A549 (cell line): ENCODE measurements at places on chromosomes 3 and 15.

DNA sequence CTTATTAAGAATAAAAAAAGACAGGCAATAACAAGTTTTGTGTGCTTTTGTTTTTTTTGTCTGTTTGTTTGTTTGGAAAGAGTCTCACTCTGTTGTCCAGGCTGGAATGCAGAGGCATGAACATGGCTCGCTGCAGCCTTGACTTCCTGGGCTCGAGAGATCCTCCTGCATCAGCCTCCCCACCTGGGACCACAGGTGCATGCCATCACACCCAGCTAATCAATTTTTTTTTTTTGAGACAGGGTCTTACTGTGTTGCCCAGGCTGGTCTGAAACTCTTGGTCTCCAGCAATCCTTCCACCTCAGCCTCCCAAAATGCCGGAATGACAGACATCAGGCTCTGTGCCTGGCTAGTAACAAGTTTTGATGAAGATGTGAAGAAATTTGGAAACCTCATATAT lies 73.1 kb upstream of the GCNT3 start:
- no peak for DNase-seq

DNA sequence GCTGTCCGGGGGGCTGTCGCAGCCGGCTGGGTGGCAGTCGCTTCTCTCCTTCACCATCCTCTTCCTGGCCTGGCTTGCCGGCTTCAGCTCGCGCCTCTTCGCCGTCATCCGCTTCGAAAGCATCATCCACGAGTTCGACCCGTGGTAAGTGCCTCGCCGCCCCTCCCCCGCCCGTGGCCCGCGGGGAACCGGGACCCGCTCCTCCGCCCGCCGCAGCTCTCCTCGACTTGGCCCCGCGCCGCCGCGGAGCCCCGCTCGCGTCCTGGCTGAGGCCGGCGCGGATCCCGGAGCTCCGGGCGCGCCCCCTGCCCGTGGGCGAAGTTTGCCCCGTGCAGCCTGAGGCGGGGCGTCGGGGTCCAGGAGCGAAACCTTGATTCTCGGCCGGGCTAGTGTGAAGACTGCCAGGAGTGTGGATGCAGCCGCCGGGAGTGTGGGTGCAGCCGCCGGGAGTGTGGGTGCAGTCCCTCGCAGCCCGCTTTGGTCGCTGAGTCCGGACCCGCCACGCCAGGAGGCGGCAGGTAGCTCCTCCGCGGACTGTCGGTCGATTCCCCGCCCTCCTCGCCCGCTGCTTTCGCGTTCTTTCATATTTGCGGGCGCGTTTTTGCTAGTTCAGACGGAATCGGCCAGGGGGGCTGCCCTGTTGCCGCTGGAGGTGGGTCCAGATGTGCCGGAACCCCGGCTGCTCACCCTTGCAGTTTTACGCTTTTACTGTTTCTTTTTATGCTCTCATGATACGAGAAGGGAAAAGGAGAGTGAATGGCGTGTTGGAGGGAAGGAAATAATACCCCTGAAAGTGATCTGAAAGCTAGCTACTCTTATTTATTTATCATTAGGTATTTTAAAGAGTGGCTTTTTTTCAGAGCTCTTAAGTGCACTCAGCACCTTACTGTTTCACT lies 692 bp downstream of the STT3B start:
- peak; percentile 29 for DNase-seq

DNA sequence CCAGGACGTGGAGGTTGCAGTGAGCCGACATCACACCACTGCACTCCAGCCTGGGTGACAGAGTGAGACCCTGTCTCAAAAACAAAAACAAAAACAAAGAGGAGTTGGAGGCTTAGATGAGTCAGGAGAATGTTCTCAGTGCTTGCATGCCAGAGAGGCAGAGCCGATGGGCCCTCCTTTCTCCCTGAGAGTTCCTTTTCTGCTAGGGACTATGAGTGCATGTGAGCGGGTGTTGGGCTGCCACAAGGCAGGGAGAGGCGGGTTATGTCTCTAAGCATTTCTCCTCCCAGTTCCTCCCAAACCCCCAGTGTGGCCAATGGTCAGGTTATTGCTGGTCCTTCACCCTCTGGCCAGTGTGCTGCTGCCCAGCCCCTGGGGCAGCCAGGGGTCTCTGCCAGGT lies 45.1 kb downstream of the RTP1 start:
- DNase-seq: no peak

GRCh38 chr15:64739577-64740143 lies 35.7 kb downstream of the RBPMS2 start:
- DNase-seq: no peak

DNA sequence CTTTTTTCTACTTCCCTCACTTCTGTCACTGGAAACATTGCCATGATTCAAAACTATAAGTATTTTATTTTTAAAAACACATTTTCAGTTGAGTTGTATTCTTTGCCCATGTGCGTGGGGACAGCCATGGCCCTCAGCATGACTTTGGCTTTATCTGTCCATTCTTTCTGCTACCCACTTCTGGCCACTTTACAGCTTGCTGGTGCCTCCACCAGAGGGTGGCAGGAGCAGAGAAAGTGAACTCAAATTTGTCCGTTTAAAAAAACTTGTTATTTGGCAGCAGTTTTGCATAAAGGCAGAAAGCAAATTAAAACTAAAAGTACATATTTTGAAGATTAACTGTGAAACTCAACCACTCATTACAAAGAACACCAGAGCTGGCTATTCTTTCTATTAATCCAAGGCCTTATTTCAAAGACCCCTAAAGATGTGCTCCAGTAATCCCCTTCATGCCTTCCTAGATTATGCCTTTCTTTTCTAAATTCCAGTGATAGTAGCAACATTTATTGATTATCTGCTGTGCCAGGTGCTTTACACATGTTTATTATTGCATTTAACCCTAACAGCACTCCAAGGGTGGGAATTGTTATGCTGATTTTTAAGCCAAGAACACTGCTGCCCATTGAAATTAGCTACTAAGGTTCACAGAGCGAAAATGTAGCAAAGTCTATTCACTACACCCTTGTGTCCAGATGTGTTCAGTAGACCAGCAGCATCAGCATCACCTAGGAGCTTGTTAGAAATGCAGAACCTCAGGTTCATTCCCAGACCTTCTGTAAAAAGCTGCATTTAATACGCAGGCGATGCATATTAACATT lies 134.8 kb downstream of the THRB start:
- no peak for DNase-seq

GRCh38 chr3:192917028-192917403 lies 640 bp downstream of the MB21D2 start:
- DNase-seq: no peak

DNA sequence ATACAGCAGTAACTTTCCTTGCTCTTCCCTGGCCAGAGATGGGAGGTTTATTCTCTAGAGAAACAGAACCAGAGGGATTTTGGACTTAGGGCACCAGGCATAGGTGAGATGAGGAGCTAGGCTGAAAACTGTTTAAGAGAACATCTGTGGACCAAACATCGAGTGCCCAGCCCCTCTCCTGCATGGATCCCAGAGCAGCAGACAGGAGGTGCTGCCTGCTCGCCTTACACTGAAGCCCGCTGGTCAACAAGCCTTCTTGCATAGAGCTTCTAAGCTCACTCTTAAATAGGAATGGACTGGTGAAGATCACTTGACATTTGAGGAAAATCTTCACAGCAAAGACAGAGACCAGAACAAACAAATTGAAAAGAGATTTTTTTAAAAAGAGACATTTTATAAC lies 41.2 kb downstream of the PARP15 start:
- DNase-seq: no peak

DNA sequence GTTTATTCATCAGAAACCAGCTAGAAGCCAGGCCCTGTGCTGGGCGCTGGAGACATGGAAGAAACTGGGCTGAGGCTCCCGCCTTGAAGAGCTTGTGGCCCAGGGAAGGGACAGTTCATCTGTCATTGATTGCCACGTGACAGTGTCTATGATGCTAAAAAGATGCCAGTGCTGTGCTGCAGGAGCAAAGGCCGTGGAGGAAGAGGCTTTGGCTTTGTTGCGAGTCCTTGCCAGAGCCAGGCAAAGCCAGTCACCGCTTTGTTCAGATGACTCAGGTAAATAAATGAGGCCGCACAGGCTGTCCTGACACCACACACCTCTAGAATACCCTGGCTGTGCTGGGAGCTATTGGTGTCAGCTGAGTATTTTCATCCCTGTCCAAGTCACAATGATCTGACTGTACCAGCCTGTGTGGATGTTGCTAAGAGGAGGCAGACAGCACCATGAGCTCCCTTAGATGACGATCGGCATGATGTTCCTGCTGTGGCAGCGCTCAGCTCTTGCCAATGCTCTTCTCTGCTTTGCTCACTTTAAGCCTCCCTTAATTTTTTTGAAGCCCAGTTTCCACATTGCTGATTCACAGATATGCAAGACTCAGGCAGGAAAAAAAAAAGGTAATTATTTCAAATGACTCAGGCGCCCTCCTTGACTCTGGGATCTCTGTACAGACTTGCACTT lies 77.5 kb downstream of the CCNL1 start:
- DNase-seq: no peak

GRCh38 chr15:83053151-83053550 lies 13.9 kb downstream of the BTBD1 start:
- DNase-seq: no peak

- DNase-seq: no peak
Measured at GRCh38 chr3:154250291-154250690, 74.0 kb downstream of the DHX36 start.

- no peak for DNase-seq
Measured at GRCh38 chr15:49075881-49076280, 29.6 kb upstream of the SECISBP2L start.

GRCh38 chr3:114308830-114309229 lies 15.0 kb downstream of the TIGIT start:
- DNase-seq: no peak

DNA sequence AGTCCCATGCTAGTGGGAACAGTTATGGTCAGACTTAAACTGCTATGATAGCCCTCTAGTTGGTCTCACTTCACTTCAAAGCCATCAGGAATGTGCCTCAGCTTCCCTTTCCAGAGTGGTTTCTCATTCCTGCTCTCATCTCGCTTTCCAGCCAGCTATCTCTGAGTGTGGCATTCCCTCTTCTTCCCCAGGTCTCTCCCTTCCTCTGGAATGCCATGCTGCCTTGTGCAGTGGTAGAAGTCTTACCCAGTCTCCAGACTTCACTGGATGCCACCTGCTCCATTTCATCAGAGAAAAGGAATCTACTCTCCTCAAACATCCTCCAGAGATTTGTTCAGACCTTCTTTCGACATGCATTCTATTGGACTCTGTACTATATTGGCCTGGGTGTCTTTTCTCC lies 83.0 kb downstream of the AGBL1 start:
- no peak for DNase-seq

GRCh38 chr15:67199881-67200763 lies 54.3 kb downstream of the AAGAB start:
- DNase-seq: no peak

- DNase-seq: no peak
Measured at GRCh38 chr15:69601711-69602504, 149.3 kb downstream of the RPLP1 start.

DNA sequence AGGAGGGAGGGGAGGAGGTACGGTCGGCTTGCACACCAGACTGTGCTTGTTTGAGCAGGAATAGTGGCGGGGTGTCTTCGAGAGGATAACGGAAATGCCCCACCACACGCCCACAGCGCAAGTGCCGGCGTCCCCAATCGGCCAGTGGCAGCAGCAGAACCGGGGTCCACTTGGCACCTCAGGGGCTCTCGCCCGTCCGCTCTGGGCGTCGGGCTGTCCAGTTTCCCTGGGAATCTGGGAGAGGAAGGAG lies 53.7 kb downstream of the CCDC54 start:
- DNase-seq: peak; percentile 46

DNA sequence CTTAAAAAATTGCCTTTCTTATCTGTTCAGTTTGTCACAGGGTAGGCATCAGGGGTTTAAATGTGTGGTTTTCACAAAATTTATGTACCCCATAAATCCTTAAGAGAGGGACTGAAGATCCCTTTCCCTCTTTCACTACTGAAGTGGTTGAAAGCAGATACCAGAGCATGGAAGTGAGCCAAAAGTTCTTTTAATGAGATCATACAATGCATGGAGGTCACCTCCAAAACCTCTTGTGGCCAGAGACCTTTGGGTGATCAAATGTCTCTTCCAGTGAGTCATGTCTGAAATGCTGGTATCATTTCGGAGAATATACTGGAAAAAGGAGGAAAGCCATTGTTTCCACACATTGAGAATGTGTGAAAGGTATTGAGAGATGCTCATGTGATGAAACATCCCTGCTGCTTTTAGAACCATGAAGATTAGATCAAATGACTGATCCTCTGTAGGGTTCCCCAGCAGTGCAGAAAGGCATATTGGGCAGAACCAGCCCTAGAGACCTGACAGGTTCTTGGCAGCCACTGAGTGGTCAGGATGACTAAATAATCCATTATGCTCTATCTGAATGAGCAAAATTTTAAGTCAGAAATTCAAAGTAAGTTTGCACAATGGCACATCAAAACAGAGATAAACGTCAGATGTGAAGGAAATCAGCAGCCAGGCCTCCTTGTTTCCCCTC lies 165.8 kb upstream of the SLC2A2 start:
- peak; percentile 1 for DNase-seq

DNA sequence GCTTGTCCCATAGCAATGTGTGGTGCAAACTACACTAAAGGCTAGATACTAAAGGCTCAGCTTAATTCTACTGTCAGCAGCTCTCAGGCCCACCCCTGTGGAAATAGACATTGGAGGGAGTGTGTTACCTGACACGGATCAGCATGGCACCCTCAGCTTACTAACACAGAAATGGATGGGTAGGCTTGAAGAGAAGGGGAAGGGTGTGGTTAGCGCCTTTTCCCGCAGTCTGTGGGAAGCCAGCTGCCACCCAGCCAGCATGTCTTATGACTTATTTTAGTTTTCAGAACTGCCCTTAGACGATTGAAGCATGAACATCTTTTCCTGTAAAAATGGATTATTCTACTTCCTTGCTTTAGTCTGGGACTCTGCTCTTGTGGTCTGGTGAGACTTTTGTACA lies 25.8 kb upstream of the ADPGK start:
- no peak for DNase-seq

DNA sequence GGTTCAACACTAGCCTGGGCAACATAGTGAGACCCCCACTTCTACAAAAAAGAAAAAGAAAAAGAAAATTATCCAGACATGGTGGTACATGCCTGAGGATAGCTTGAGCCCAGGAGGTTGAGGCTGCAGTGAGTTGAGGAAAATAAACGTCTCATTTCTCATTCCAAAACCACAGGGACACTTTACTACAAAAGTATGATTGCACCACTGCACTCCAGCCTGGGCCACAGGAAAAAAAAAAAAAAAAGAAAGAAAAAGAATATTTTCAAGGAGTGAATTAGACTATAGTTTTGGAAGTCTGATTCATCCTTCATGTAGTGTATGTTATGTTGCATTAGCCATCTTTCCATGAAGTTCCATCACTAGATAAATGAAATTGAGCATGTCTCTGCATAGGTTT lies 149.5 kb upstream of the THBS1 start:
- DNase-seq: no peak
